ENCODE measurements at places on chromosomes 2 and 18.

- no peak for DNase-seq
Measured at GRCh38 chr2:124535816-124536215, 510.7 kb downstream of the CNTNAP5 start.

GRCh38 chr18:48667276-48668254 is 128.7 kb downstream of the CTIF start:
- DNase-seq: no peak

DNA sequence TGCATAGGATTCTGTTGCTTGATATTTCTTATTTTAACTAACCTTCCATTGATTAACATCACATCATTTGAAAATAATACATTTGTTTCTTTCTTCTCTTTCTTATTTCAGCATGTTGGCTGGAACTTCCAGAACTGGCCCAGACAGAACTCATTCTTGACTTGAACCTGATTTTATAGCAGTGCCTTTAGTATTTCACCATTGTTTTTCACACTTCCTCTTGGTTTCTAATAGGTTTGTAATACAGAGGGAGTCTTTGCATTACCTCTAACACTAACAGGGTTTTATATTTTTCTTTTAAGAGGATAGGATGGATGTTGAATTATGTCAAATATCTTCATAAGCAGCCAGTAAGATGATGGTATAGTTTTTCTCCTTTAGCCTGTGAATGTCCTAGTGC is 39.2 kb downstream of the SEMA4F start:
- no peak for DNase-seq

DNA sequence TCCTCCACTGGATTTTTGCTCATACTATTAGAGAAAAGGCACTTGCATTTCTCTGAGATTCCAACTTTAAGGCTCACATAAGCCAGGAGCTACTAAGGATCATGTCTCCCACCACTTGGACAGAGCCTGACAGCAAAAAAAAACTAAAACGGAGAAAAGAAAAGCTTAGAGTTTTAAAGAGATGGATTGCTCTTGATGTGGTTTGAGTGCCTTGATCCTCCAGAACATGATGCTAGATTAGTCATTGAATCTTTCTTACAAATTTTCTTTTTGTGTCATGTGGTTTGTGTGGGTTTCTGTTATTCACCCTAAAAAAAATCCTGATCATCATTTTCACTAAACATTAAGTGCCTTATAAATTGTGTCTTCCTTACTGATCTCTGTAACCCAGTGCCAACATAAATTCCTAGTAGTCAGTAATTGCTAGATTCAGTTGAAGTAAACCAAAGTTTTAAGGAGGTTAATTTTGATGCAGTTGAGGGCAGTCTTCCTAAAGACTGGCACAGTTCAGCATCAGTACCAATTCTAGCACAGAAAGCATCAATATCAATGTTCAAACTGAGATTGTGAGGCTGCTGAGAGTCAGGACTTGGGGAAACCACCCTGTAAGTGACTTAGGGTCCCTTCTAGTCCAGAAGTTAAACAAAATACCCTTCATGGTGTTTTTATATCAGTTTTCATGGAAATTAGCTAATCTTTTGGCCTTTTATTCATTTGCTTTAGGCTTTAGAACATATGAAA is 206.3 kb downstream of the RAD51AP2 start:
- no peak for DNase-seq

GRCh38 chr2:42223855-42224268 is 54.7 kb downstream of the EML4 start:
- DNase-seq: no peak

DNA sequence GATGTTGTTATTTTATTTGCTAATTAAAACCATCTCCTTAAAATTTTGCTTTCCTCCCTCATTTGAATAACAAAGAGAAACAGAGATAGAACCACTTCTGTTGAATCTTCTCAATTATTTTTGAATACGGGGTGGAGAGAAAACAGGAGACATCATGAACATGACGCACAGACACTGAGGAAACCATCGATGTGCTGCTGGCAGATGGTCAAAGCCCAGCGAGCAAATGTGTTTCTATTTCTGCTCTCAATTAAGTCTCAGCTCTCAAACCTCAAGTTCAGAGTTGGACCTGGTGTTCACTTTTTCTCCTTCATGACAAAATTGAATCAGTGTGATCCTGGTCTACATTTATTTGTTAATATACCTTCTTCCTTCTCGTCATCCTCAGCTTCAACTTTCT is 36.1 kb upstream of the TWIST2 start:
- no peak for DNase-seq

DNA sequence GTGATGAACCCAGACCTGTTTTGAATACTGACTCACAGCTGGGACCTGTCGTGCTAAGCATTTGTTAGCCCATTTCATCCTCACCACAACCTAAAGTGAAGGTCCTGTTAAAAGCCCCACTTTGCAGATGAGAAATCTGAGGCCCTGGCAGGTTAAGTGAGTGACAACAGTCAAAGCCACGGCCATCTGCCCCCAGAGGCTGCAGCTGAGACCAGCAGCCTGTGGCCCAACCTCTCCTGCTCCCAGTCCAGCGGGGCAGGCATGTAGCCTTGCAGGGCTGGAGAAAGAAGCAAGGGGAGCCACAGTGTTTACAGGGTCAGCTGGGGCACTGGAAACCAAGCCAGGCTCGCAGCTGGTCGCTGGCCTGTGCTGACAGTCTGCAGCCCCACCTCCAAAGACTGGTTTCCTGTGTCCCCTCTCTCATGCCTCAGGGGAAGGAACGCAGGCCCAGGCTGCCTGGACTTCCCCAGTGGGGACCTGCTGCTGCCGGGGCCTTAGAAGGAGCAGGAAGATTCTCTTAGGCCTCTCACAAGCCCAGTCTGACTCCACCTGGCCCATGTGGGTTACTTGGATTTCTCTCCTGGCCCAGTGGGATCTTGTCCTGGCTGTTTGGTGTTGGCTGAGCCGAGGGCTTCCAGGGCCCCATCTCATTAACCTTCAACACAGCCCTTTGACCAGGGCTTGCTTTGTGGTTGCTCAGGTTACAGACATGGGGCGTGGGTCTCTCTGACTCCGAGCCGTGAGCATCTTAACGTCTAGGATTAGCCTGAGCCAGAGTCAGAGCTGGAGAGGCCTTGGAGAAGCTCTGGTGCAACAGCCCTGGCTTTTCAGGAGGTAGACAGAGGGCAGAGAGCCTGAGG is 1.7 kb downstream of the INPP5D start:
- no peak for DNase-seq

GRCh38 chr2:177691177-177691576 is 298.6 kb downstream of the AGPS start:
- no peak for DNase-seq

All from HS-27A (cell line).